Activated T-helper 17 cell treated with anti-CD3 and anti-CD28 coated beads, Interleukin-2, amount 50 U/mL, for 72 hours (primary cell): ENCODE measurements at places on chromosomes 7 and 10.

GRCh38 chr10:81877596-81877995 lies 2.6 kb downstream of the NRG3 start:
- ATAC-seq, result no peak

DNA sequence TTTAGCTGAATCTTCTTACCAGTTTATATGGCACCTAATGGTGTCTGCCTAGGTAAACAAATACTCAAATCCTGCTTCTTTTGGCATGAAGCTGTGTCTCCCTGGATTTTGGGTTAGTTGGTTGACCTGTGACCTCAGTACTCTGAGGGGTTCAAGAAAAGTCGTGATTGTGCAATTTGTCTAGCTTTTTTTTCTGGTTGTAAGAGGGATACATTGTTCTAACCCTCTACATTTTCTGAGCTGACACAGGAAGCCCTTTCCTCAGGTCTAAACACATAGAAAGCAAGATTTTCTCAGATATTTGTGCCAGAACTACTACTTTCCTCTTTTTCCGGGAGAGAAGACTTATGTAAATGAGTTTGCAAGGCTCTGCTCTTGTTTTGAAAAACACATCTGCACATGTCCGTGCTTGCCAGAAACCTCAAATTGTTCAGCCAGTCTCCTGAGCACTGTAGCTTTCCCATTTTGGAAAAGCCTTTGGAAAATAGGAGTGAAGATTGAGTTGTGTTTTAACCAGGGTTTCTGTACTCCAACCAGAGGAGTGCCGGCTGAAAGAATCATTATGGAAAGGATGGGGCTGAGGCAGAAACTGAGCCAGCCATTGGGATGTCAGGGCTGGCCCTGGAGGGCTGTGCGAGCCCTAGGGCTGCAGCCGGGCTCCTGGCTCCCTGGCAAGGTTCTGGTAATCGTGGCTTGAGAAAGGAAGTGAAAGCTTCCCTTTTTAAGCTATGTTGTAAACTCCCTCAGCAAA lies 31.3 kb upstream of the CXCL12 start:
- ATAC-seq, result no peak

- no peak for ATAC-seq
These were observed 272.7 kb downstream of the CELF2 start for GRCh38 chr10:11290156-11290890.

- no peak for ATAC-seq
These were observed 182.8 kb upstream of the SMIM30 start for GRCh38 chr7:113301141-113301540.
